Activated T-helper 1 cell treated with anti-CD3 and anti-CD28 coated beads, Interleukin-2, amount 50 U/mL, for 16 hours (primary cell): ENCODE measurements at places on chromosomes 5 and 9.

DNA sequence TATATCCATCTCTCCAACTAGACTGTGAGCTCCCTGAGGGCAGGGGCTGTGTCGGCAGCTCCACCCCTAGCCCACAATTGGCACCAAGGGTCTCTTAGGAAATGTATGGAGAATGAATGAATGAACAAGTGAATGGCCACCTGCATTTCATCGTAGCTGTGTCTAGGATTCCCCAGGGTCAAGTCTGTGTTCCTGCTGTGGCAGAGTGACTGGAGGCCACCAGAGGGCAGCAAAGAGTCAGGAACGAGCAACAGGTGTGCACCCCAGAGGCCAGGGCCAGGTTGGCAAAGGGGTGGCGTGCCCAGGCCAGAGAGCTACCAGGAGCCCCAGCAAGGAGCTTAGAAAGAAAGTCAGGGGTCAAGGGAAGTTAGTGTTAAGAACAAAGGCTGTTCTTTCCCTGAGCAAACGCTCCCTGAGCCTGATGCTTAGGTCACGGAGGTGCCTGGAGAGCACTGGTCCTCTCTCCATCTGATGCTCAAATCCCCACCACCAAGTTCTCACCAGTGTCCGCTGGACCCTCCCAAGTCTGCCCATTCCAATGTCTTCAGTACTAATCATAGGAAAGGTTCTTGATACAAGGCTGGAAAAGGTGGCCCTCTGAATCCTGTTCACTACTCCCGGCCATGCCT lies 160.7 kb downstream of the PAX5 start:
- peak; percentile 48 for DNase-seq

DNA sequence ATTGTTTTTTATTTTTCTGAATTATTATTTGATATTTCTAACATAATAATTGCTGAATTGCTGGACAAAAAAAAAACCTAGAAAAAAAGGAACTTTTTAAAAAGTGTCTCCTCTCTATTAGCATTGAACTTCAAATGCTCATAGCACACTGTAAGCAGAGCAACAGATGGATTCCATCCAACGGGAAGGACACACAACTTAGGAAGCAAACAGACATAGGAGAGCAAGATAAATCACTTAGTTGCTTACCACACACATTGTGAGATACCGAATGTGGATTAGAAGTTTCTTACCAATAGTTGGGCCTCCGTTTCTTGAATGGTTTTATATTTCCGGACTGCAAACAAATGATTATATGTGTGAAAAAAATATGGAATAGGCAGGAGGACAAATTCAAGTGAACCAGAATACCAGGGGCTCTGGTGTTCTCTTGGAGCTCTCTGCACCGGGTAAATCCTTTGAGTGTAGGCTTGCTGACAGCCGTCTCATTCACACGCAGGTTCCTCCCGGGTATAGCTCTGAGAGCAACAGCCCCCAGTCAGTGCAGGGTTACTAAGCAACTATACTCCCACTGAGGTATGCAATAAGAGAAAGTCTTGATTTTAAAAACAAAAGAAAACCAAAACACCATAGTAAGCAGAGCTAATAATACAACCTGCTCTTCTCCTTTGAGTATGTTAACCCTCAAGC lies 217.6 kb downstream of the TMEM167A start:
- DNase-seq: no peak

DNA sequence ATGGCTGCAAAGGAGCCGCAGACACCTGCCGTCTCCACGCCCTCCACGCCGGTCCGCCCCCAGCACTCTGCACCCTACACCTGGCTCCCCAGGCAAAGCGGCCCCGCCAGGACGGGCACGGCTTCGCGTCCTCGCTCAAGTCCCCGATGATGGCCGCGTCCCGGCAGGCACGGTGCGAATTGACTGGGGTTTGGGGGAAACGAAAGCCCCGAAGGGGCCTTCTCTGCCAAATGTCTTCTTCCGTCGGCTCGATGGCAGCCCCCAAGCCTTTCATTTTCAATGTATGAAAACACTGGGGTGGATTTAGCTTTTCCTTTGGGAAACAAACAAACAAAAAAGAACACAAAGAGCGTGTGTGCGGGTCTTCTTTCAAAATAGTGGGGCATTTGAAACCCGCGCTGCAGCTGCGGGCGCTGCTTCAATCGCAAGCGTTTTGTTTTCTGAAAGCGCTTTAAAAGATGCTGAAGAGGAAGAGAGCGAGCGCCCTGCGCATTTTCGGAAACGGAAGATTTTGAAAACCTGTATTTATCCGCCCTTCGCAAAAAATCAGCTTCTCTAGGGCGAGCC lies 160.0 kb downstream of the RMI1 start:
- DNase-seq: no peak

DNA sequence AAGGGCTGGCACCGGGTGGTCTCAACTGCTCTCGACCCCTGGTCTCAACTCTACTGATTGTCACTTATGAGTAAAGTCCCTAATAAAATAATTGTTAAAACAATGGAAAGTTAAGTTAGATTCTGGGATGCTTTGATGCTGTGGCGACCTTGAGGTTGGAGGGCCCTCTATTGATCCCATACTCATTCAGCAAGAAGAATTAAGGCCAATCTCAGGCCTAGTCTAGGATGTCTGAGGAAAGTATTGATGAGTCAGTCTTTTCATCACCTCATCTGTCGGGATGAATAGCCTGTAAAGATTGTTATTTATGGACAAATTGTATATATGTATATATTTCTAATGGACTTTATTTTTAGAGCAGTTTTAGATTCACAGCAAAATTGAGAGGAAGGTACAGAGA lies 50.8 kb downstream of the WDR36 start:
- DNase-seq: no peak

GRCh38 chr9:96279932-96280331 lies 22.0 kb downstream of the HSD17B3 start:
- no peak for DNase-seq

DNA sequence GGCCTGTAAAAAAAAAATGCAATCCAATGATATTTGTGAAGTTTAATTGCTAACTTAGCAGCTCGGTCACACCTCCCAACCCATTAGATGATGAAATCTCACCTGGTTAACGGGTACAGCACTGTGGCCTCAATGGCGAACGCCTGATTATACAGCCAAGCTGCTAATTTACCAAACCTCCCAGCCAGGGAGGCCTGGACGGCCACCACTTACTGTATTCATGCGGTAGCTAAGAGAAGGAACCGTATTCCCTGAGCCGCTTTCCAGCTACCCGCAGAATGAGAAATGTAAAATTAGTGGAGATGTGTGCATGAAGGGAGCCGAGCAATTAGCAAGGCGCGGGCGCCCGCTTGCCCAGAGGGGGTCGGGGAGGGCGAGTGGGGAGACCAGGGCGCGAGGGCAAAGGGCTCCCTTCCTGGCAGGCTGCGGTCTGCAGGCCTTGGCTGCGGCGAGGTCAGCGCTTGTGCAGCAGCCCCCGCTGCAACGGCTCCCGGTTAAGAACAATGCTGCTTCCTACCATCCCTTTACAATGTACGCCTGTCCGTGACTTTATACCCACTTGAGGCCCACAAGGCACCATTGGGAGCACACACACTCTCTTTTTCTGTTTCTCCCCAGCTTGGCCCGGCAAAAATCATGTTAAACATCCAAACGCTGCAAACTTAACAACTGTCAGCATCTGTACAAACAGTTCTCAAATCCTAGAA lies 70.4 kb upstream of the TBCA start:
- no peak for DNase-seq

DNA sequence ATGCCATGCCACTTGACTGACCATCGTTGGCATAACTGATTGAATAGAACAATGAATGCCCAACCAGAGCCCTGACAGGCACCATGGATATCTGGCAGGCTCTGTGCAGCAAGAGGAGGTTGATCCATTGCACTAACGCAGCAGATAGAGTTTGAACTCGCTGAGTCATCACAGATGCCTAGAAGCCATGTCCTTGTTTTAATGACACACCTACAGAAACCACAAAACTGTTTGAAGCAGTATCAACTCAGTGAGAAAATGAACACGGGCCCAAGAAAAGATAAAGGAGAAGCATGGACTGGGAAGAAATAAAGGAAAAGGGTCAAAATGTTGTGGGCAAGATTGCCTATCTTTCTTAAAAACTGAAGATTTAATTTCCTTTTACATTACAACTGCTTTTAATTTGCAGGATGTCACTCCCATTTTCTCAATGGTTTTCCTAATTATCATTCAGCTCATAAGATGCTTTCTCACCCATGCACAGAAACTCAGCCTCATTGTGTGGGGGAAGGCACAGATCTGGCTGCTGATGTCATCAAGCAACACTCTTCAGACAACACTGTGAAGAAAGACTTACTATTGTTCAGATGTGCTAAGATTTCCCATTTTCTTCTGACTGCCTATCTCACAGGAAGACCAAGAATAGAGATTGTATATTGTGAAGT lies 129.0 kb downstream of the PIK3R1 start:
- DNase-seq: no peak

DNA sequence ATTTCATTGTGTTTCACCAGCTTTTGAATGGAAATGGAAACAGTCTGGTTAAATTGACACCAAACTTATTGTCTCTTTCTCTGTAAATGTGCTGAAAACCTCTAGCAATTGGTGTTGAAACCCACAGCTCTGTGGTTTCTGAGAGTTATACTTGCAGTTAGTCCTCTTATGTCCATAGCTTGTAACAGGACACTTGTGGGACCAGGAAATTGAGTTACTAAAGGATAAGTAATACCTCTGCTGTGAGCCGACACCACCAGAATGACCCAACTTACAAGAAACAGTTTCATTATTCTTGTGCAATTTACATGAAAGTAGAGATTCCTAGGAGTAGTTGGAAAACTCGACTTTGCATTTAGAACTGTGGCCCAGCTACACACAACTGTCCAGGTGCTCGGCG lies 191.5 kb downstream of the CFAP90 start:
- no peak for DNase-seq

DNA sequence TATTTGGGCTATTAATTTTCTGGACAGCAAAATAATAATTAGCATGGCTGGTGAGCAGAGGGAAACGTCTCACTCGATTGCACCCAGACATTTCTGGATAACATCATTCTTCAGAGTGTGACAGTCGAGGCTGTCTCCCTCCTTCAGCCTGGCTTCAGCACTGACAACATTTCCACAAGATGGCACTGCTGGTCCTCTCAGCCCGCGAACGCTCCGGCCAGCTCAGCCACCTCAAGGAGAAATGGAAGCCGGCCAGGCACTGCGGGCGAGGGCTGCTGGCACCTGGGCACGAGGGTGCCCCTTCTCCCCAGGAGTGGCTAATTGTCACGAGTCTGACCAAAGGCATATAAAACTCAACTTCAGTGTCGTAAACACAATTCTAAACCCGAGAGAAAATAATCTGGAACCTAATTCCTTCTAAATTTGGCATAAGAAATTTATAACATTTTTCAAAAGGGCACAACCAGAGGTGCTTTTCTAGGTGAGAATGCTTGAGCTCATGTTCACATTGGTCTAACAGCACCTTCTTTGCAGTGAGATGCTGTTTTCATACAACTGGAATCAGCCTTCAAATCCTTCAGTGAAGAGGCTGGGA lies 65.9 kb downstream of the DAP start:
- no peak for DNase-seq

DNA sequence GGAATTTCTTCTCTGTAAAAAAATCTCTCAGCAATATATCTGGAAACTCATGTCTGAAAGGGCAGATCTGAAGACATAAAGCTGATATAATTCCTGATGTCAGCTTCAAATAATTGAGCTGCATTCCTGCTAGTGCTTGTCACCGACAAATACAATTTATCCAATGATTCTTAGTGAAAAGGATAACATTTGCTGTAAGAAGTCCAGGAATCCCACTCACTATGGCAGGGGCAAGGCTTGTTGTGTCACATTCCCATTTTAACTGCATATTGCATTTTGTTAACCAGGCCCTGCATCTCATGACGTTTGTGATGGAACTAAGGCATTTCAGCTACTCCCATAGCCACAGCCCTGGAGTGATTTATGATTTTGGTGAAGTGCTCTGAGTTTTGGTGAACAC lies 160.1 kb upstream of the DAB2 start:
- no peak for DNase-seq

DNA sequence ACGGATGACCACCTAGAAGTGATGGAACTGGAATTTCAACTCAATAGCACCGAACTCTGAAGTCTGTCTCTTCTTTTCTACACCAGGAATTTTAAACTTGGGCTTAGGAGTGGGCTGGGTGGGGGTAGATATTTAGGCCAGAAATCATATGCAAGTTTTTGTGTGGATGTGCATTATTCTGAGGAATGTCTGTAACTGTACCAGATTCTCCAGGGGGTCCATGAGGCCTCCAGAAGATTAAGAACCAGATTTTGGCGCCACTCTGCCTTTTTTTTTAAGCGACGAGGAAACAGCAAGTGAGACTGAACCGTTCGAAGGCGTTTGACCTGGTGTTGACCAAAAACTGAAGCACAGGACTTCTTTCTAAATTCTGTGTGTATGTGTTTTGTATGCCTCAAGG lies 88.8 kb upstream of the TTC23L start:
- no peak for DNase-seq

GRCh38 chr9:94870793-94871558 lies 144.5 kb downstream of the AOPEP start:
- DNase-seq: no peak

DNA sequence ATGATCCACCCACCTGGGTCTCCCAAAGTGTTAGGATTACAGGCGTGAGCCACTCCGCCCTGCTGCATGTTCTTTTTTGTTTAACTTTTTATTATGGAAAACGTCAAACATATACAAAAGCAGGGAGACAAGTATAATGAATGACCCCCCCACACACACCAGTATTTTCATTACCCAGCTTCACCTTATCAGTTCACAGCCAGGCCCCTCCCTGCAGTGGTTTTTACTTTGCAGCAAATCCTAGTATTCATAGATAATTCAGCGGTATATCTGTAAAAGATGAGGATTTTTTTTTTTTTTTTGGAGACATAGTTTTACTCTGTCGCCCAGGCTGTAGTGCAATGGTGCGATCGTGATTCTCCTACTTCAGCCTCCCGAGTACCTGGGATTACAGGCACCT lies 2.3 kb downstream of the POMT1 start:
- no peak for DNase-seq

DNA sequence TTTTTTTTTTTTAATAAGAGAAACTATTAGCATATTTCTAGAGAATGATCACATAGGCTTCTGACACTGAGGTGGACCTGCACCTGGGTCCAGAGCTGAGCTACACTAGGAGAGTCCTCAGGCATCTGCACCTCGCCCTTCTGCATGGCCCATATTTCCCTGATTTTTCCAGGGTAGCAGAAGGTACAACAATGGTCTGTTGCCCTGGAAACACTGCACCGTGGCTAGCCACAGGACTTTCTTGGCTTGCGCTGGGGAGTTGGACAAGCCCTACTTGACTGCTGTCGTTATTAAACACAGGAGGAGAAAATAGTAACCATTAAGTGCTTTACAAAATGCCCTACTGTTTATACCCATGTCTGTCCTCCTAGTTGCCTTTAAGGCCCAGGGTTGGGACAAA lies 615.7 kb upstream of the MEF2C start:
- no peak for DNase-seq

DNA sequence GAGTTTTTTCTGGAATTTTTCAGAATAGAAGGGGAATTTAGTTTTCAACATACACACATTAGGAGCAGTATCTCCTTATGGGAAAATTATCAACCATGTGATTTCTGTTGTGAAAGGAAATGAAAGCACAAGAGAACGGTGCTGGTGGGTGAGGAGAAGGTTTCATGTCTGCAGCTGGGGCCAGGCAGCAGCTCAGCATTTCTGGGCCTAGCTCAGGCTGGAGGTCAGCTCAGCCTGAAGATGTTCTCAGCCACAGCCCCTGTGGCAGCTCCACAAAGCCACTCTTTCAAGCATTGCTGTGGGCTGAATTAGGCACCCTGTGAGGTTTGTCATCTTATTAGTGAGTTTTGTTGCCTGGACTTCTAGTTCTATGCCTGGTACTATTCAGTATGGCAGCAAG lies 90.3 kb downstream of the DIRAS2 start:
- DNase-seq: no peak

- no peak for DNase-seq
Observed at GRCh38 chr9:26725573-26725972, 167.0 kb downstream of the CAAP1 start.

GRCh38 chr9:88998503-88998902 lies 7.2 kb downstream of the S1PR3 start:
- DNase-seq: no peak
